ENCODE measurements at places on chromosomes 5 and 9.
A peak's percentile ranks its signal among the peaks of the same experiment; 100 is the strongest.

DNA sequence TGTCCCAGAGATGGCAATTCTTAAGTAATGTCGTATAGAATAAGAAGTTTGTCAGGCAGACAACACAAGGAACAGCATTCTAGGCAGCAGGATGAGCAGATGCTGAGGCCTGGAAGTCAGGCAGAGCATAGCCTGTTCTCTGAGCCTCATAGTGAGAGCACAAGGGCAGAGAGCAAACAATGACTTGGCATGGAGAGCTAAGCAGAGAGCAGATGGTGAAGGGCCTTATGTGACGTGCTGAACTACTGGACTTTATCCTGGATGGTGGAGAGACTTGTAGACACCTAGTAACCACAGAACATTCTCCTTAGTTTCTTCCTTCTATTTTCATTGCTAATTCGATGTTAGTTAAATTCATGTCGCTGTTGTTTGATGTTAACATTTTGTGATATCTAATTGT lies 60.1 kb downstream of the KCTD16 start:
- DNase-seq = no peak

DNA sequence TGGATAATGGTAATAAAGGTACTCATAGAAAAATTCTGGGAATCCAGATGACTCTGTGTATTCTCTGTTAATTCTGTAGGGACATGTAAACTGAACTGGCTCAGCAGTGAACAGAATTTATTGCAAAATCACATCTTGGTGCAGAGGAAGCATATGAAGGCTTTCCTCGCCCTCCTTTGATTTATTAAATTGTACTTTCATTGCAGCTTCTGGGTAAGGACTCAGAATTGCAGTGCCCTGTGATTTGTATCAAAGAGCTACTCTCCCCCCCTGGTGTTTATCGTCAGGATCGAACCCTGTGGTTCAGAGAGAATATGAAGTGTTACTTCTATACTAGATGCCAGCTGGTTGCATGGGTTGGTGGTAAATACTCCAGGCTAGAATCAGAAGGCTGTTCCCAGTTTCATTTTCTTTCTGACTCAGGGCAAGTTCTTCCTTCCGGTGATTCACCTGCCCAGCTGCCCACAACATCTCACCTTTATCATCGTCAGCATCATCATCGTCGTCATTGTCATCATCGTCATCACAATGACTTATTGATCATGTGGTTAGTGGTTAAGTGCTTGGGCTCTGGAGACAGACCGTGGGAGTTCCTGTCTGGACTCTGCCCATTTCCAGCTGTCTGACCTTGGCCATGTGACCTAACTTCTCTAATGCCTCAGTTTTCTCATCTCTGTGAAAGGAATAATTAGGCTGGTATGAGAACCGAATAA lies 238.8 kb downstream of the ARHGAP26 start:
- peak; percentile 29 for DNase-seq

DNA sequence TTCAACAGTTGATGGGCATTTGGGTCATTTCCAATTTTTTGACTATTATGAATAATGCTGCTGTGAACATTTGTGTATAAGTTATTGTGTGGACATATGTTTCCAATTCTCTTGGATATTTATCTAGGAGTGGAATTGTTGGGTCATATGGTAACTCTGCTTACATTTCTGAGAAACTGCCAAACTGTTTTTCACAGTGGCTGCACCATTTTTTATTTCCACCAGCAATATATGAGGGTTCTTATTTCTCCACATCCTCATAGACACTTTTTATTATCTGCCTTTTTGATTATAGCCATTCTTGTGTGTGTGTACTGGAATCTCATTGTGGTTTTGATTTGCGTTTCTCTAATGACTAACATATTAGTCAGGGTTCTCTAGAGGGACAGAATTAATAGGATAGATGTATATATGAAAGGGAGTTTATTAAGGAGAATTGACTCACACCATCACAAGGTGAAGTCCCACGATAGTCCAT lies 14.7 kb upstream of the MED27 start:
- DNase-seq = peak; percentile 82

- no peak for DNase-seq
Observed at GRCh38 chr9:132415181-132415580, 5.2 kb downstream of the CFAP77 start.

DNA sequence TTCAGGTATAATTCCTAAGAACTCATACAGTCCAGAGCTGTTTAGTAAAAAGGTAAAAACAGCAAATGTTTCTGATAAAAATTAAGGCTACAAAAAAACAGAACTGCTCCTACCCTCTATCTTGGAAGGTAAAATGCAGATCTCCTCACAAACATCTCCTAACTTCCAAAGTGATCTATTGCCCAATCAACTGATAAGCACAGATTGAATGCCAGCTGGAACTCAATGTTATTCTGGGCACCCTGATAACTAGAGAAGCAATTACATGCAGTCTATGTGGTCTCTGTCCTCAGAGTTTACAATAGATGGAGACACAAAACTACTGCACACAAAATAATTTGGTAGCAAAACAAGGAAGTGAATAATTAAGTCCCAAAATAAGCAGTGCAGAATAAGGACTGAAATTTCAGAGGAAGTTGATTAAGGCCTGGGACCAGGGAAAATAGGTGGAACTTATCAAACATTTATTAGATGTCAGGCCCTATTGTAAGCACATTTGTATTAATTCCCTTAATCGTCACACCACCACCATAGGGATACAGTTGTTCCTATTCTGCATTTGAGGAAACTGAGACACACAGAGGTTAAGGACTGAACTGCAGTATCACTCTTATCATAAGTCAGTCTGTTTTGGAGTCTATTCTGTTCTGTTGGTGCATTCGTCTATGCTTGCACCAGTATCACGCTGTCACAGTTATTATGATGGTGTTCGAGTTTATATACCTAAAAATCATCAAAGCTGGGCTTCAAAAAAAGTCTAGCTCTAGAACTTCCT lies 102.2 kb upstream of the TARS1 start:
- DNase-seq = no peak

GRCh38 chr5:79512471-79513307 lies 1.2 kb downstream of the HOMER1 start:
- DNase-seq = no peak

DNA sequence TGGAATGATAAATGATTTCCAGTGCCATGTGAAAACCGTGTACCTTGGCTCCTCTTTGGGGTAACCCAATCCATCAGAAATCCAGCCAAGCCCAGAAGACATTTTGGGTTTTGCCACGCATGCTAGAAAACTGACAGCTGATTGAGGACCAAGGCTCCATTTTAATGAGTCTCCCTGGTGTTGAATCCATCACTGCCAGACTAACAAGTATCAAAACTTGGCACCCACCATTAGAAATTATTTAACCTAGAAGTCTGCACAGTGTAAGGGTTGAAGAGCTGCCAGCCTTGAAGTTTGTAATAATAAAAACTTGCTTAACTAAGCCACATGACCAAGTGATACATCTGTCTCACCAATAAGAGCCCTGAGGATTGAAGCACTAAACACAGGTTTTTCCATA lies 369.9 kb downstream of the DNAH5 start:
- no peak for DNase-seq

GRCh38 chr9:124629600-124629999 lies 122.4 kb upstream of the NR5A1 start:
- peak; percentile 26 for DNase-seq

GRCh38 chr5:89542736-89543135 lies 659.8 kb upstream of the MEF2C start:
- no peak for DNase-seq

DNA sequence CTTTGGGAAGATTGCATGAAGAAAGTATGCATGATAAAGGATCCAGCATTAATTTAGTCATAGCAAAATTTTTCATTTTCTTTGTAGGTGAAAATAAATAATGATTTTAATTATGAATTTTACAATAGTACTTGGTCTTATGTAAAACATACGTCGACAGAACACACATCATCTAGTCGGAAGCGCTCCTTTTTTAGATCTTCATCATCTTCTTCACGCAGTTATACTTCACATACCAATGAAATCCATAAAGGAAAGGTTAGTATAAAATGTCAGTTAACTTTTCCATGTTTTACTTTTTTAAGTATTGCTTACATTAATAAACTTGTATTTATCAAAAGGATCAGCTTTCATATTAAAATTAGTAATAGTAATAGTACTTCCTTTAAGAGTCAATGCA lies 35.8 kb downstream of the C7 start:
- no peak for DNase-seq

DNA sequence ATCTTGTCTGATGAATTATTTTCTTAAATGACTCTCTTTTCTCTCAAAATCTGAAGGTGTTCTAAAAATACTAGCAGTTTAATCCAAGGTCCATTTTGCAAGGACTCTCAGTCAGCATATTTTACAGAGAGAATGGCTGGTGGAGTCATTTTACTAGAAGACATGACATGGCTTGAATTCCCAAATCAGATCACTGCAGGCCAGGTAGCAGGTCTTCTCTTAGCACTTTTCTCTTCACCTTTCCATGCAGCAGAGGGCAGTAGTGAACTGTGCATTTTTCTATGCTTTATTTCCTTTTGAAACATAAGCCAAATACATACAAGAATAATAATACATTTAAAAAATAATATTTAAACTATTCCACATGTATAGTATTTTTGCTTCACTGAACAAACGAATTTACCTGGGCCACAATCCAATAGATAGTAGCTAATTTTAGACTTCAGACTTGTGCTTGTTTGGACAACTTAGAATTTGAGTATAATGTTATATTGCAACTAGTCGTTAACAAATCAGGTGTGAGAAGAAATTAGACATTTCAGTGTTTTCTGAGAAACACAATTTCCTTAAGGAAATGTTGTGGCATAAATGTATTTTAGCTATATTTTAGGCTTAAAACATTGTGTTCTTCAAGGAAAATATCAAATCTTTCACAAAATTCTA lies 289.4 kb upstream of the DAB2 start:
- DNase-seq = peak; percentile 44

- DNase-seq = no peak
Observed at GRCh38 chr9:16198996-16199395, 646.2 kb downstream of the CCDC171 start.

- DNase-seq = no peak
Observed at GRCh38 chr5:2914022-2914661, 162.7 kb upstream of the IRX2 start.

- DNase-seq = no peak
Observed at GRCh38 chr5:43561356-43561755, 4.5 kb upstream of the PAIP1 start.

GRCh38 chr5:94928891-94929290 lies 310.4 kb downstream of the SLF1 start:
- no peak for DNase-seq

- DNase-seq = peak; percentile 17
Observed at GRCh38 chr5:142684508-142685041, 1.3 kb downstream of the FGF1 start.

- no peak for DNase-seq
Observed at GRCh38 chr9:137115394-137116026, 977 bp upstream of the DPP7 start.

DNA sequence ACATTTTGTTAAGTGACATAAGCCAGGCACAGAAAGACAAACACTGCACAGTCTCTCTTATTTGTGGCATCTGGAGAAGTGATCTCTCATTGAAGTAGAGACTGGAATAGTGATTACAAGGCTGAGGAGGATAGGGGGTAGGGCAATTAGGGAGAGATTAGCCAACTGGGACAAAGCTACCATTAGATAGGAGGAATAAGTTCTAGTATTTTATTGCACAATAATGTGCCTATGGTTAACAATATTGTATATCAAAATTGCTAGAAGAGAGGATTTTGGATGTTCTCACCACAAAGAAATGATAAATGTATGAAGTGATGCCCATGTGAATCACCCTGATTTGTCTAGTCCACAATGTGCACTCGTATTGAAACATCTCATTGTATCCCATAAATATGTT lies 281.8 kb downstream of the MTRR start:
- DNase-seq = no peak

DNA sequence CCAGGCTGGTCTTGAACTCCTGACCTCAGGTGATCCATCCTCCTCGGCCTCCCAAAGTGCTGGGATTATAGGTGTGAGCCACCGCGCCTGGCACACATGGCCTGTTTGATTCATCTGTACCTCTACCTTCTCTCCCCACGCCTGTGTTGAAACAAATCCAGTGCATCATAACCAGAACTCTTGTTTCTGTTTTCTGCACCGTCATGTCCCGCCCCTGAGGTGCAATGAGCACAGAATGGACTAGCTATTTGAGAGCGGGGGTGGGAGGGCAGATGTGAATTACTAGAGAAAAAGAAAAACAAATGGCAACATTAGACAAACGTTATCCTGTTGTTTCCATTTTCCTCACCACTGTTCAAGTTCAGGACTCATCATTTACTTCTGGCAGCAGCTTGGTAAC lies 10.7 kb upstream of the FAM193B start:
- DNase-seq = no peak

DNA sequence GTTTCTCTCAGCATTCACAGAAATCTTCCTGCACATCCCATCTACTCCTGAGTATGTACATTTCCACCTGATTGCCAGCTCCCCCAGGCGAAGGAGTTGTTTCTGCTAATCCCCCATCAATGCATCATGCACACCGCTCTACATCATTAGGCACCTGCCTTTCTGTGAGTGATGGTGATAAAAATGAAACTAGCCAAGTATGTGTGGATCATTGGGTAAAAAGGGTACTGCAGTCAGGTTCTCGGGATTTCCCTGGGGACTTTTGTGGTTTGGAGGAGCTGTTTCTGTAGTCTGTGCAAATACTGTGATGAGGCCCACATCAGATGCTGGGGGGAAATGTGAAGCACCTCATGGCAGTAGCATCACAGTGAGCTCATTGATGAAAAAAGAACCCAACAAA lies 30.4 kb downstream of the CAMK4 start:
- no peak for DNase-seq

DNA sequence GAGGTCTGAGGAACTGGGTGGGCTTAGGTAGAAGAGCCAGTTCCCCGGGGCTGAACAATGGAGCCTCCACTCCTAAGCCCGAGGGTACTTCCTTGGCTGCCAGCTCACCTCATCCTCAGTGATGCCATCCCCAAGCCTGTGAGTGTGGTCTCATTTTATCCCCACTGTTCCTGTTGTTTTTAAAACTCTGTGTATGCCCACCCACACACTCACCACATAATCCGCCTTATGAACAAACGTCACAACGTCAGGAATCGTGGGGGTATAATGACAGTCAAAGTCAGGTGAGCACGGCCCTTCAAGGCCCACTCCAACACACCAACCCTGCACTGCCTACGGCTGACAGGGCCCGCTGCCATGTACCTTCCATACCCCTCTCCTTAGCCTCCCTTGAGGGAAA lies 61.1 kb downstream of the PTCH1 start:
- DNase-seq = no peak

GRCh38 chr5:55485073-55485472 lies 49.7 kb downstream of the PLPP1 start:
- DNase-seq = no peak

DNA sequence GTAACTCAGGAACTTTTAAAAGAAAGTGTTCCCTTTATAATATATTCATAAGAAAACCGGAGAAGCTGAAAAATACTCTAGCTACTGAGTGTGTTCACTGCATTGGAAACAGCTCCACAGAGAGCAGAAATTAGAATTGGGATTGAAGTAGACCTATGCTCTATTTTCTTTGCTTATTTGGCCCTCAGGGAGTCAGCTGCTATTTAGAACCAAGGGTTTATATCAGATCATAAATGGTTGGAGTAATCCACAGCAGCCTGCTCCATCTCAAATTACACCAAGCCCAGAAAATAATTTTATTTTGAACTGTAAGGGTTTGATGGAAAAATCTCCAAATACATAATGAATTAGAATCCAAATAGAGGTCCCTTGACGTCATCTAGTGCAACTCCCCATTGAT lies 202.6 kb downstream of the ADAMTSL1 start:
- DNase-seq = no peak

GRCh38 chr5:136992796-136993489 lies 506.2 kb downstream of the SPOCK1 start:
- DNase-seq = no peak
